ENCODE measurements at places on chromosomes 16 and 17.
A peak's percentile ranks its signal among the peaks of the same experiment; 100 is the strongest.

DNA sequence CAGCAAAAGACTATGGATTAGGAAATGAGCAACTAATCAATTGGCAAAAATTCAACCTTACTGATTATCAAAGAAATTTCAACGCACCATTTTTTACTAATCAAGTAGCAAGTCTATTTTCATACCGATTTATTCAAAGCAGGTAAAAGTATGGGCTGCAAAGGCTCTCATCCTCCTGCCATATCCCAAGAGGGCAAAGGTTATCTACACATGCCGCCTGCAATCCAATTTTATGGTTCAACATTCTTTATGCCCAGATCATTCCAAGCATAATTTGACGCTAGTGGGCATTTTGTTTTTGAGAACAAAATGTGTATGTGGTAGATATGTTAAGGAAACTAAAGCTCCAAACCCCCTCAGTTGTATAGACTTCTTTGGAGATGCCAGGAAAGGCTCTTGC lies 270.6 kb downstream of the MAF start:
- DNase-seq = no peak

DNA sequence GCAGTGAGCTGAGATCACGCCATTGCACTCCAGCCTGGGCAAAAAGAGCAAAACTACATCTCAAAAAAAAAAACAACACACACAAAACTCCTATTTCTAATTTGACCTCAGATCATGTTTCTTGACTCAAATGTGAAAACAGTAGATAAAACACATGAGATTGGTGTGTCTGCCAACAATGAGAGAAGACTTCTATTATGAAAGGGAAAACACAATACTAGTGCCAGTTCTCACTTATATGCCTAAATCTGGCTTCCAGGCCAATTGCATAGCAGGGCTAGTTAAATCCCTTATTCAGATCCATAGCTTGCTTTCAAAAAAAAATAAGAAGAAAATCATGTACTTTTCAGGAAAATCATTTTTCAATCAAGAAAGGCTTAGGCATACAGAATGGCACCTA lies 39.4 kb downstream of the AP1G1 start:
- no peak for DNase-seq

DNA sequence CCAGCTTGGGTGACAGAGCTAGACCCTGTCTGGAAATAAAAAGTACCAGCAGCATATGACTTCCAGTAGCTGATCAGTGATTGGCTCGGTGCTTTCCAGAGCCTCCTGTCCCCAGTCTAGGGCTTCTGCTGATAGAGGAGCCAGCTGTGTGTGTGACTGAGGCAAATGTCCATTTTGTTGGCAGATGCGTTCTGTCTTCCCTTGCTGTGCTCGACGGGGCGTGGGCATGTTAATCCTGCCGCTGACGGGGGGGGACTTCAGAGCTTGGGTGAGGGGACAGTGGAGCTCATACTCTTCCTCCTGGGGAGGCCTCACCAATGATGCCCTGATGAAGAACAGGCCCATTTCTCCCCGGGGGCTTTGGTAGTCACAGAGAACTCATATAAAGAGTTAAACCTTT lies 14.6 kb downstream of the KCTD2 start:
- no peak for DNase-seq

DNA sequence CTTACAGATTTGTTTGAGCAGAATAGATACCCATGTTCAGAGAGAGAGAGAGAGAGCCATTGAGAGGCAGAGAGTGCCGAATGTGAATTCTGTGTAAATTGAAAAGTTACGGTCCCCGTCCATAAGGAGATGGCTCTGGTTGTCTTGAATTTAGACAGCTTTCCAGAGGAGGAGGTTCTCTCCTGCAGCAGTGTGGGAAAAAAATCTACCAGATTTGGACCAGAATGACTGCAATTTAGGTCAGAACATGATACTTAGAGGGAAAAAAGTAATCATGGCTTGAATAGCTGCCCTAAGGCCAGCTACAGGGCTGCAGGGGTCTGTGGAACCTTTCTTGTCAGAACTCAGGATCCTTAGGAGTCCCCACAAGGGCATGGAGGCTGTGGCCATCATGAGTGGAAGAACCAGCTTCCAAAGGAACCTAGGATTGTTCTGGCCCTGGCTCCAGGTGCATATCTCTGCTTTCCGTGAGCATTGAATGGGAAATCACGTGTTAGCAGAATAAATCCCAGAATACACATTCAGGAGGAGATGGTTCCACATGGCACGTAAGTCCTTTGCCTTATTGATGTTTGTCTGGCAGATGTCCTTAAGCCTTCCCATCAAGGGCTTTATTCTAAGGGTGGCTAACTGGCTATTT lies 13.0 kb downstream of the PITPNC1 start:
- DNase-seq = no peak

DNA sequence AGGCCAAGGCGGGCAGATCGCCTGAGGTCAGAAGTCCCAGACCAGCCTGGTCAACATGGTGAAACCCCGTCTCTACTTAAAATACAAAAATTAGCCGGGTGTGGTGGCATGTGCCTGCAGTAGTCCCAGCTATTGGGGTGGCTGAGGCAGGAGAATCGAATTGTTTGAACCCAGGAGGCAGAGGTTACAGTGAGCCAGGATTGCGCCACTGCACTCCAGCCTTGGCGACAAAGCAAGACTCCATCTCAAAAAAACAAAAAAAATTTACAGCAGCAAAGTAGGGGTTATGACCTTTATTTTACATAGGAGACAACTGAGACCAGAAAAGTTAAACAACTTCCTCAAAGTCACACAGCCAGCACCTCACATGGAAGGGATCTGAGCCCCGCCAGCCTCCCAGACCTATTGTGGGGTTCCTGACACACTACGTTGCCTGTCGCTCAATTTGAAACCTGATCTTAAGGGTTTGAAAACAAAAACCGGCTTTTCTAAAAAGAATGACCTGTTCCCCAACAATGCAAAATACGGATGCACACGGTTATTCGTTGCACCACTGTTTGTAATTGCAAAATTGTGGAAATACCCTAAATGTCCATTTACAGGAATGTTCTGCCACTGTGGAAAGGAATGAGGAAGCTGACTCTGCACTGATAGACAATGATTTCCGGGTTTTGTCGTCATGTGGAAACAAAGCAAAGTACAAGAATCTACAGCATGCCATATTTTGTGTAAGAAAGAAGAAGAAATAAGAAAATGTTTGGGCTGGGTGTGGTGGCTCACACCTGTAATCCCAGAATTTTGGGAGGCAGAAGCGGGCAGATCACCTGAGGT lies 77.2 kb downstream of the CNGB1 start:
- DNase-seq = no peak

- peak; percentile 17 for DNase-seq
Measured at GRCh38 chr17:37310940-37311339, 64.8 kb upstream of the C17orf78 start.

- DNase-seq = no peak
Measured at GRCh38 chr16:8646326-8647053, 25.0 kb downstream of the METTL22 start.

DNA sequence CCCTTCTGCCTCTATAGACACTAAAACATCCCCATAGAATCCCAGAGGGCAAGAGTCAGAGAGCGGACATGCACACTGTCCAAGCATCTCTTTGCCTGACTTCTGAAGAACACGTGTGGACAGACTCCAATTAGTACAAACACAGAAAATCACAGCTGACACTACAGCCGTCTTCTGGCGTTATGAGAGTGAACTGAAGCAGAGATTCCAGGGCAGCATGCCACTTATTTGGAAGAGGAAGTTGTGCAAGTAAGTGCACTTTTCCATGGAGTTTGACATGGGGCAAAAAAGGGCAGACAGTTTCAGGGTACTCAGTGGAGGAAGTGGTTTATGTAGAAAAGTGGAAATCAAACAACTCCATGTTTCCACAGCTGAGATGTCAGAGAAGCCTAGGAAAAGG lies 16.8 kb upstream of the ZNF287 start:
- no peak for DNase-seq

- DNase-seq = no peak
Measured at GRCh38 chr16:13298666-13299065, 397.3 kb downstream of the SHISA9 start.
